ENCODE measurements at places on chromosomes 16 and 17. TPM values are rescaled to one million over a fixed set of nuclear protein-coding genes. Genes with fewer than 3 reads are reported as not detected.

The RAMP2 gene
- total RNA-seq, result 5.0 TPM

The ZNF423 gene
- 10.5 TPM for total RNA-seq

The CLN3 gene
- total RNA-seq, result 142 TPM

The AANAT gene
- not detected for total RNA-seq

The FOXJ1 gene
- total RNA-seq, result 1.6 TPM

The SOST gene
- total RNA-seq, result not detected

The PLEKHH3 gene
- 15.0 TPM for total RNA-seq

The SPECC1 gene
- total RNA-seq, result 104 TPM

The UTP18 gene
- total RNA-seq, result 19.8 TPM

The TMEM235 gene
- total RNA-seq, result not detected

The TAC4 gene
- total RNA-seq, result not detected

The EME1 gene
- 1.9 TPM for total RNA-seq

The GPRC5B gene
- 7.6 TPM for total RNA-seq

The KRTAP4-4 gene
- not detected for total RNA-seq

The TMEM100 gene
- 6.1 TPM for total RNA-seq

The KRTAP9-7 gene
- total RNA-seq, result not detected

The CES5A gene
- not detected for total RNA-seq

The MAPT gene
- 2.5 TPM for total RNA-seq

Data from left colon (tissue), 2 donors.